ENCODE measurements at places on chromosomes 3 and 15.

- DNase-seq = peak; percentile 89
Measured at GRCh38 chr3:31227131-31227562, 305.6 kb upstream of the STT3B start.

DNA sequence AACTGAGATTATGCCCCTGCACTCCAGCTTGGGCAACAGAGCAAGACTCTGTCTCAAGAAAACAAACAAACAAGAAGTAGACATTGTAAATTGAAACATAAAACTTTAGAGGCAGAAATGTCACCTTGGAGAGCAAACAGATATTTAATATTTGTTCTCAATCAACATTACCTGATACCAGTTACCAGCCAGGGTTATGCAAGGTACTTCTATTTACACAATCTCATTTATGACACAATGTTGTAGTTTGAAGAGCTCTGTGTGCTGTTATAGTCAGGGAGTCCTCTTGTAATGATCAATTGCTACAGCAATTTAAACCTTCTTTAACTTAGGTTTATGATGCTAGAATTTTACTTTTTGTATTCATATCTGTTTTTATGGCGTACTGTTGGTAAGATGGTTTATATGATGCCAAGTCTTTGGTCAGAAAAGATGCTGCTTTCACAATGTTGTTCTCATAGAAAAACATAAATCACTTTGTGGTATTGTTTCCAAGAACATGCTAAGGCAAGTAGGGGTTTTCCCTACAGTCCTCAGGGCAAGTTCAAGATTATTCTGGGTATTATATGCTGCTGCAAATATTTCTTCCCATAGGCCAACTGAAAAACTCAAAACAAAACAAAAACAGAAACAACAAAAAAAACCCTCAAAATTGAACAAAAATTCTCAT lies 173.5 kb downstream of the TNIK start:
- peak; percentile 46 for DNase-seq

- DNase-seq = peak; percentile 68
Measured at GRCh38 chr3:187150599-187150998, 11.3 kb upstream of the RPL39L start.

GRCh38 chr3:10284496-10284895 lies 8.3 kb downstream of the GHRL start:
- DNase-seq = peak; percentile 36

DNA sequence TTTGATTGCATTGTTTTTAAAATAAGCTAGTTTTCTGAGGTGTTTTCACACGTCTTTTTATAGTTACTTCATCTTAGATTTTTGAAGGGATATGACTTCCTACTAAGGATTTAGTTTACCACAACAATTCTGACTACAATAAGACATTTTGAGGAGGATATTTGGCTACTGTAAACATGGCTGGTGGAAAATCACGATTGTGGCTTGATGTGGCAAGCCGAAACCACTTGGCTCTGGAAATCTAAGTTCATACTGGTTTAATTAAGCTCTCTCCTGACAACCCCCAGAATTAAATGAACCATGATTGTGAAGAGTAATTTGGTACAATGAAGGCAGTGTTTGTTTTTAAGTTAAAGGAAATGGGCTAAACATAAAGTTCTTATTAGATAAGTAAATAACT lies 30.8 kb downstream of the ST3GAL6 start:
- DNase-seq = no peak

GRCh38 chr3:172115787-172116186 lies 76.4 kb downstream of the FNDC3B start:
- no peak for DNase-seq

DNA sequence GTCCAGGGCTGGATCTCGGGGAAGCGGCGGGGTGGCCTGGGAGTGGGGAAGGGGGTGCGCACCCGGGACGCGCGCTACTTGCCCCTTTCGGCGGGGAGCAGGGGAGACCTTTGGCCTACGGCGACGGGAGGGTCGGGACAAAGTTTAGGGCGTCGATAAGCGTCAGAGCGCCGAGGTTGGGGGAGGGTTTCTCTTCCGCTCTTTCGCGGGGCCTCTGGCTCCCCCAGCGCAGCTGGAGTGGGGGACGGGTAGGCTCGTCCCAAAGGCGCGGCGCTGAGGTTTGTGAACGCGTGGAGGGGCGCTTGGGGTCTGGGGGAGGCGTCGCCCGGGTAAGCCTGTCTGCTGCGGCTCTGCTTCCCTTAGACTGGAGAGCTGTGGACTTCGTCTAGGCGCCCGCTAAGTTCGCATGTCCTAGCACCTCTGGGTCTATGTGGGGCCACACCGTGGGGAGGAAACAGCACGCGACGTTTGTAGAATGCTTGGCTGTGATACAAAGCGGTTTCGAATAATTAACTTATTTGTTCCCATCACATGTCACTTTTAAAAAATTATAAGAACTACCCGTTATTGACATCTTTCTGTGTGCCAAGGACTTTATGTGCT lies 527 bp downstream of the B2M start:
- DNase-seq = peak; percentile 82

DNA sequence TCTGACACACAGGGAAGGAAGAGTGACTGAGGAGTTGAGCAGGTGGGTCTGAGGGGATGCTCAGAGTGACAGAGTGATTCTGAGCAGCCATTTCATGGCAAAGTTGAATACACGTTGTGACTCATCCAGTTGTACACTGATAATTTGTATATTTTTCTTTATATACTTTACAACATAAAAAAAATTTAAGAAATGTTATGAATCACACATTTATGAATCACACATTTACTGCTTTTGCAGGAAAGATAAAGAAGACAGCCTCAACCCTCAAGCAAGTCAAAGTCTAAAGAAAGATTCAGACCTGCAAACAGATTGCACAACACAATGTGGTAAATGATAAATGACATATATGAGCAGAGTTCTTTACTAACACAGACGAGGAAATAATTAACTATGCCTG lies 21.0 kb upstream of the CHMP2B start:
- DNase-seq = peak; percentile 46

DNA sequence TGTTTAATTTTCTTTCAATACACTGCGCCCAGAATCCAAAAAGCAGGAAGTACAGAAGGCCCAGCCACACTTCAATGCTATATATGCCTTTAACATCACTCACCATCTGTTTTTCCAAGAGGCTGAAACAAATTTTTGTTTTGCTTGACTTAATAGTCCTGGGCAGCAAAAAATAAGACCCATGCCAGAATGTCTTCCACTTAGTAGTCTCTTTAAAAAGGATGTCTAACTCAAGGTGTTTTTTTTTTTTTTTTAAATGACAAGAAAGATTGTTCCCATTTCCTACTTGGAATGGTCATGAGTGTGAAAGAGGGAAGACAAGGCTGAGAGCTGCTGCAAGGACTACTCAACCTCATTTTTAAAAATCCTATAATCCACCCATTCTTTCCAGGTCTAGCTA lies 590.3 kb upstream of the SGO1 start:
- no peak for DNase-seq

DNA sequence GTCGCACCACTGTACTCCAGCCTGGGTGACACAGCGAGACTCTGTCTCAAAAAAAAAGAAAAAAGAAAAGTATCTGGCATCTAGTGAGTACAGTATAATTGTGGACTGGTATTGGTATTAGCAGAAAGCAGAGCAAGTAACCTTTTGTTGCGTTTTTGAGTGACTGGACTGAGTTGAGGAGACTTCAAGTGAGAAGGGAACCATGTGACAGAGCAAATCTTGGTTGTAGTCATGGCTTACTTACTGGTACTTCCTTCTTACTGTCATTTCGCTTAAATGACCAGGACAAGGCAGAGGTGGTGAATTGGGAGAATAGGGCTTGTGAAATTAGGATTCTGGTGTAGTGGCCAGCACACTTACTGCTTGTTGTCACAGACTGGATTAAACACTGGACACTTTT lies 20.6 kb downstream of the RTF1 start:
- DNase-seq = no peak

- DNase-seq = no peak
Measured at GRCh38 chr3:121411523-121411922, 134.3 kb downstream of the POLQ start.
